Activated T-helper 1 cell treated with Interleukin-2 at 50 U/mL for 16 hours (primary cell): ENCODE measurements at places on chromosomes 6 and 20.

- no peak for DNase-seq
These were observed 52.7 kb upstream of the STX16 start for GRCh38 chr20:58598211-58599015.

GRCh38 chr6:129203190-129203900, 320.4 kb downstream of the LAMA2 start:
- DNase-seq = no peak

DNA sequence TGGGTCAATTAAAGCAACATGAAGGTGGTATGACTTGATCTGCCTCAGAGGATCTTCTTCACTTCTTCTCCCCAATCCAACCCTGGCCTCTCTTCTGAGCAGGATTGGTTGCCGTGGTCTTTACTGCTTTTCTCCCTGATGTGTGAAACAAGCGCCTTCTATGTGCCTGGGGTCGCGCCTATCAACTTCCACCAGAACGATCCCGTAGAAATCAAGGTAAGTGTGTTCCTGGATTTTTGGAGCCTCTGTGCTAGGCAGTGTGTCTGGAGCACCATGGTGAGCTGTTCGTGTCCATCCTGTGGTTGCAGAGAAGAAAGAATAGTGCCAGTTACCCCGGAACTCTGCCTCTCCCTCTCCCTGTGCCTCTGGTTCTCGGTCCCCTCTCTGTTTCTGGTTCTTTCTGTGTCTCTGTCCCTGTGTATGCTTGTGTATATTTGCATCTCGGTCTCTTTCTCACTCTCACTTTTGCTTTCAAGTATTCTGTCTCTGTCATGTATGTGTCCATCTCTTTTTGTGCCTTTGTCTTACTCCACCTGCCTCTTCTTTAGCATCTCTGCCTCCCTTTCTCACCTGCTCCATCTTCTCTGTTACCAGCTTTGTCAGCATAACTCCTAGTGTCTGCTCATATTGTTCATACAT, 23.5 kb downstream of the TM9SF4 start:
- DNase-seq = no peak

DNA sequence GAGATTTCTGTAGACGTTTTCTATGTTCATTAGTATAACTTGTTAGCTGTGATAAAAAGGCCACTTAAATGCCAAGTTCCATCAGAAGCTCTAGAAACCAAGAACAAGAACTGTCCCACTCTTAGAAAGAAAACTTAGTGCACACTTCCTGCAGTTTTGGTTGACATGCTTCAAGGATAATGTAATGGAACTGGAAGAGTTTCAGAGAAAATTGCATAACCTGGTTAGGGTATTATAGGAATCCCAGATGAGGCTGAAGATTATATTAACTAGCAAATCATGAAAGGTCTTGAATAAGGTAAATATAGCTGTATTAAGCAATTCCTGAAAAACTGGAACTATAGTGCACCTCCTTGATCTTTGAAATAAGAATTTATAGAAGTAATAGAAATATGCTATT, 1.8 kb upstream of the PHACTR2 start:
- DNase-seq = no peak

DNA sequence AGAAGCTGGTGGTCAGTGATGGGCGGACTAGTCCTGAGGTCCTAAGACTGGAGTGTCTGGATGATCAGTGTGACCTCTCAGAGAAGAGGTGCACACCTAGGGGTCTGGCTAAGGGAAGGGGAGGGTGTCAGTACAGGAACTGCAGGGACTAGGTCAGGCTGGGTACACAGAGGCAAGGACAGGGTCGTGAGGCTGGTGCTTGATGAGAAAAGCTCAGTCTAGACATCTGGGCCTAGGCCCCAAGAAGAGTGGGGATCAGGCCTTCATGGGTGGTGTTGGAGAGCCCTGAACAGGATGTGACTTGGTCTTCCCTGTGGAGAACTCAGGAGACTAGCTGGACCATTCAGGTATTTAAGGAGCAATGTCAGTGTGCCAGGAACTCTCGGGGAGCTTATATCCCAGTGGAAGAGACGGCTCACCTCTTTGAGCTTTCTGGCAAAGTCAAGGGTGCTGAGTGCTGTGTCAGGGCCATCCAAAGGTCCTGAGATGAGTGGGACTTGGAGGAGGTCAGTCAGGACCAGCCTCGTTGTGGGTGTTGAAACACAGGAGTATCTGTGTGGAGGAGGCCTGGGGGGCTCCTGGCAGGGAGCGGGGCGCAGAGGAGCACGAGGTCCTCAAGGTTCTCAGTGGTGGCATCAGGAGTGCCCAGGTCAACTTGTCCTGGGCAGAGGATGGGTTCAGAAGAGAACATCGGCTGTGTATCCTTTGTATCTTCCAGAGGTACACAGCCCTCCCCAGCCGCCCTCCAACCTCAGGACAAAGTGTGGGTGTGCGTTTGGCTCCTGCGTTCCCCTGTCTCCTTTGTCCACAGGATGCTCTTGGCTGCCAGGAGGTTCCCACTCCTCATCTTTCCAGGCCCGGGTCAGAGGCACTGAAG, 13.3 kb upstream of the MYT1 start:
- no peak for DNase-seq

DNA sequence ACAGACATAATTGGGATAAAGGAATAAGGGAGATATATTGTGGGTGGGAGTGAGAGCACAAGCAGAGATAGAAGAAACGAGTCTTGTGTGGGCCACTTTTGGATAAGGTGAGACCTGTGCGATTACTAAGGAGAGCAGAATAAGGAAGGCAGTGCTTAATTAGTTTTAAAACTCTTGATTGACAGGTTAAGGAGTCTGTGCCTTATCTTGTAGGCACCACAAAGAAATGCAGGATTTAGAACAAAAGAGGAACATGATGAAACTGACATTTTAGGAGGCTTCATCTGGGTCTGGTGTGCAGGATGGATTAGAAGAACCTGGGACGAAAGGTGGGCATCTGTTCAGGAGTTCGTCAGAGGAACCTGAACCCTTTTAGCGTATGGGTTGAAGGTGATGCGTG, 70.2 kb upstream of the KIF25 start:
- DNase-seq = no peak

GRCh38 chr6:147381712-147382111, 126.8 kb upstream of the SAMD5 start:
- no peak for DNase-seq

- DNase-seq = no peak
These were observed 119.4 kb downstream of the AIG1 start for GRCh38 chr6:143179901-143180612.

DNA sequence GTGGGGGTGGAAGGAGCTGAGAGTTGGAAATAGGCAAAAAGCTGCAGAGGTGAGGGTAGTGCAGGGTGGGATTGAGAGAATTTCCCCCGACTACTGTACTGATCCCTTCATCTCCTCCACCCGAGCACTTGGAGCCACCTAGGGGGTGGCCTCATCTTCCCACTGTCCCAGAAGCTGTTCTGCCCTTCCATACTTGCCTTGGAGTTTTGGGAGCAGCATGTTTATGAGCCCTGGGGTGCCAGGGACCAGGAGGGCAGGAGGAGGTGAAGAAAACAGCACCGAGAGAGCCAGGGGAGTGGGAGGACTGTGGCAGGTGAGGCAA, 34.0 kb upstream of the HLA-A start:
- no peak for DNase-seq

DNA sequence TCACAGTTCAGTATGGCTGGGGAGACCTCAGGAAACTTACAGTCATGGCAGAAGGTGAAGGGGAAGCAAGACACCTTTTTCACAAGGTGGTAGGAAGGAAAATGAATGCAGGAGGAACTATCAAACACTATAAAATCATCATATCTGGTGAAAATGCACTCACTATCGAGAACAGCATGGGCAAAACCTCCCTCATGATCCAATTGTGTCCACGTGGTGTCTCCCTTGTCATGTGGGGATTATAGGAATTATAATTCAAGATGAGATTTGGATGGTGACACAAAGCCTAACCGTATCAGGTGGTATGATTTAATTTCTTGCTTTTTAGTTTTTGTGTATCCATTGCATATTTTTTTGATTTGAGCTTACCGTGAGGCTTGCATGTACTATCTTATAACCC, 133.2 kb upstream of the SYNCRIP start:
- no peak for DNase-seq

DNA sequence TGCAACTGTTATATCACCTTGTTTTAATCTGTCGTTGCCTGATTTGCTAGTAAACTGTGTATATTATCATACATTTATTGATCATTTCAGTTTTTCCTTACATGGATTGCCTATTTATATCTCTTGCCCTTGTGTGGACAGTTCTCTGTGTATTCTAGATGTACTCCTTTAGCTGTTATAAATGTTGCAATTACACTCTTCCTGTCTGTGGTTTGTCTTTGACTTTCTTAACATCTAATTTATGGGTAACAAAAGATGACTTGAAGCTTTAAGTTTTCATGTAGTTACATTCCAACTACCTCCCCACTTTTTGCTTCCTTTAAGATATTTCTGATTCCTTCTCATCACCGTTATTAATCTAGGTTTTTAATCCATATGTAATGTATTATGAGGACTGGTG, 22.6 kb downstream of the PLCB1 start:
- DNase-seq = no peak

DNA sequence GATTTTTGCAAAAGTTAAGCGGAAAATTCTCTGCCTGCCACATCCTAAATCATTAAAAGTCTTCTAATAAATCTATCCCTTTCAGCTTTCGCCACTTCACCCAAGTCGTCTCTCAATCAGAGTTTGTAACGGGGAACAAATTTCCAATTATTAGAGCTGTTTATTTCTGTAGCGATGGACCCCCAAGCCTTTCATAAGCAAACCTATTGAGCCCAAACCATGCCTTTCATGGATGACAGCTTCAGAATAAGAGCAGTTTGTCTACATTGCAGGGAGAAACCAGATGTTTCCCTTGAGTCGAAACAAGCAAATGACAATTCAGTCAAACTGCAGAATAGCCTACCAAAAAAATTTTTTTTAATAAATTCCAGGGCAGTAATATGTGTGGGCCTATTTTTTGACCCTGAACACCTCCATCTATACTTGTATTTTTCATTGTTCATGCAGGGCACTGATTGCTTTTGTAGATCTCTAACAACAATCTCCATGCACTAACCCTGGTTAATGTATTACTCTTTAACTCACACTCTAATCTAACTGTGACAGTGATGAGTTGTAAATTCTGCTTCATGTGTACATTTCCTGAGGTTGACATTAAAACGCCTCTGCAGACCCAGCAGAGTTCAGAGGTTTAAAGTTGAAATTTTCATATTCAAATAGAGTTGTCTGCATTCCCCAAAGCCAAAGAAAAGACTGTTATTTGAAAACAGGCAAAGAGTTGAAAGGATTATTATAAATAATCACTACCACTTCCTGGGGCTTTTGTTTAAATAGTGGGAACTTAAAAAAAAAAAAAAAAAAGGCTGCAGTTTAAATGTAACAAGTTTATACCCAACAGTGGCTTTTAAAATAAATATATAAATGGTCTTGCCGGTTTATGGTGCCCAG, 64.5 kb downstream of the ATP9A start:
- DNase-seq = no peak

DNA sequence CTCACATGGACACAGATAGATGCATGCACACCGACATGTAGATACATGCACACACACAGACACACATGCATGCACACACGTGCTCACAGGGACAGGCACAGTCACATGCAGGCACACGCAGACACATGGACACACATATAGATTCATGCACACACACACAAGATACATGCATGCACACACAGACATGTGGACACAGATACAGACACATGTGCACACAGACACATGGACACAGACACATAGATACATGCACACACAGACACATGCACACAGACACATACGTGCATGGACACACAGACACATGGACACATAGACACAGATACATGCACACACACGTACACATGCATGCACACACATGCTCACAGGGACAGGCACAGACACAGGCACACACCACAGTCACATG, 19.8 kb downstream of the SYNDIG1 start:
- DNase-seq = no peak

GRCh38 chr6:16964553-16965499, 137.0 kb upstream of the STMND1 start:
- peak; percentile 39 for DNase-seq

DNA sequence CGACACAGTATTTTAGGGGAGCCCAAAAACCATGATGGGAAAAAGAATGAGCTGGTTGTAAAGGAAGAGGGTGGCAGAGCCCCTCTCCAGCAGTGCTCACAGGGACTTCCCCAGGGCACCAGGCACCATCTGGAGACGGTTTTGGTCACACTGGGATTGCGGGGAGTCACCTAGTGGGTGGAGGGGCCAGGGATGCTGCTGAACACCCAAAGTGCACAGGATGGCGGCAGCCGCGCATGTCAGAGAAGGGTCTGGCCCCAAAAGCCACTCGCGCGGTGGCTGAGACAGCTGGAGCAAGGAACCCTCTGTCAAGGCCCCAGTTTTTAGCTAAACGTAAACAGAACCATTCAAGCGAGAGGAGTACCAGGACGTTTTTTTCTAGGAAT, 10.8 kb downstream of the CTSZ start:
- DNase-seq = no peak

GRCh38 chr20:20259533-20259932, 108.4 kb upstream of the INSM1 start:
- no peak for DNase-seq

DNA sequence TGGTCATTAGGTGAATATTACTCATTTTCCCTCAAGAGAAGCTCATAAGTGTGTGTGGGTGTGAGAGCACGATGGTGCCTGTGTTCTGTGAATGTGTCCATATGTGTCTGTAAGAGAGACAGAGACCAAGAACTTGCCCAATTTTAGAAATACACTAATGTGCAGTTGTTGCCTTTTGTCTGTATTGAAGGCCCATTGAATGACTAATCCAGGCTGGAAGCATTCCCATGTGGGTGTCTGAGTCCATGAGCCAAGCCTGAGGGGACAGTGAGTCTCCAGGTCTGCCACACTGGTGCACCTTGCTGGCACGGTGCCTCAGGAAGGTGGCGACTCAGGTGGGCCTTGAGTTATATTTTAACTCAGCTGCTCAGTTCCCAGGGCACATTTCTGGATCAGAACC, 25.5 kb upstream of the ASXL1 start:
- no peak for DNase-seq

DNA sequence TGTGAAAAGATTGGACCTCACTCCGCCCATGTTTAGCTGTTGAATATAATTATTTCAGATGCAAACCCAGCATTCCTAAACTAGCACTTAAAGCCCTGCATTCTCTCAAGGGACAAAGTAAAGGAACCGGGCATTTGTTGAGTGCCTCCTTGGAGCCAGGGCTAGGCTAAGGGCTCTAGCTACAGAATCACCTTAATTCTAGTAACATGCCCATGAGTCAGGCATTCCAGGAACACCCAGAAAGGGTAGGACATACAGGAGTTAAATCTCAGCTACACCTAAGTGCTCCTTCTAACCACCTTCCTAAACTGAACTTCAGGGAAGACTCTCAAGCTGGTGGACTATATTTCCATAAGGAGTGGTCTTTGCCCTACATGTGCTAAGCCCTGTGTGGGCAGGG, 89.4 kb downstream of the SLC24A3 start:
- no peak for DNase-seq
